ENCODE measurements at places on chromosomes 6 and 20.

- DNase-seq = no peak
These were observed 84.7 kb upstream of the ADGRF1 start for GRCh38 chr6:47126647-47127391.

GRCh38 chr6:72061286-72061685 lies 174.9 kb downstream of the RIMS1 start:
- no peak for DNase-seq

GRCh38 chr6:112592159-112592558 lies 245.0 kb downstream of the RFPL4B start:
- no peak for DNase-seq

DNA sequence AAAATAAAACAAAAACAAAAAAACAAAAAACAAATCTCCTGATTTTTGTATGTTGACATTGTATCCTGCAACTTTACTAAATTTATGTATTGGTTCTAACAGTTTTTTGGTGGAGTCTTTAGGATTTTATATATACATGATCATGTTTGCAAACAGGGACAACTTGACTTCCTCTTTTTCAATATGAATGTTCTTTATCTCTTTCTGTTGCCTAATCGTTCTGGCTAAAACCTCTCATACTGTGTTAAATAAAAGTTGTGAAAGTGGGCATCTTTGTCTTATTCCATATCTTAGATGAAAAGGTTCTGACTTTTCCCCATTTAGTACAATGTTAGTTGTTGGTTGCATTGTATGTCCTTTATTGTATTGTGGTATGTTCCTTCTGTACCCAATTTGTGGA lies 261.7 kb upstream of the NOX3 start:
- no peak for DNase-seq

GRCh38 chr6:32375739-32376529 lies 4.2 kb upstream of the TSBP1 start:
- DNase-seq = no peak

GRCh38 chr6:138245751-138246150 lies 27.5 kb upstream of the PBOV1 start:
- DNase-seq = no peak

DNA sequence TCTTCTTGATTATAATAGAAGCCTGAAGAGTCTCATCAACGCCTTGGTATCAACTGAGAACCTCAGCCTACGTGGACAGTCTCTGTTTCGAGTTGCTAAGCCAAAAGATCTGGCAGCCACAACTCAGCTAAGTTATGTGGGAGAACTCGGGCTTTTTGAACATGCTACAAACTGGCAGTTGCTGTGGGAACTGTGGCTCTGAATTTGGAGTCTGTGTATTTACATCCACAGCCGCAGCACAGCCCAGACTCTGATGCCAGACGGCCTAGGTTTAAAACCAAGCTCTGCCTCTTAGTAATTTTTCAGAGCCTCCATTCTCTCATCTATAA lies 35.8 kb downstream of the RIPOR2 start:
- no peak for DNase-seq

- no peak for DNase-seq
These were observed 20.4 kb downstream of the SERINC3 start for GRCh38 chr20:44501448-44501847.

DNA sequence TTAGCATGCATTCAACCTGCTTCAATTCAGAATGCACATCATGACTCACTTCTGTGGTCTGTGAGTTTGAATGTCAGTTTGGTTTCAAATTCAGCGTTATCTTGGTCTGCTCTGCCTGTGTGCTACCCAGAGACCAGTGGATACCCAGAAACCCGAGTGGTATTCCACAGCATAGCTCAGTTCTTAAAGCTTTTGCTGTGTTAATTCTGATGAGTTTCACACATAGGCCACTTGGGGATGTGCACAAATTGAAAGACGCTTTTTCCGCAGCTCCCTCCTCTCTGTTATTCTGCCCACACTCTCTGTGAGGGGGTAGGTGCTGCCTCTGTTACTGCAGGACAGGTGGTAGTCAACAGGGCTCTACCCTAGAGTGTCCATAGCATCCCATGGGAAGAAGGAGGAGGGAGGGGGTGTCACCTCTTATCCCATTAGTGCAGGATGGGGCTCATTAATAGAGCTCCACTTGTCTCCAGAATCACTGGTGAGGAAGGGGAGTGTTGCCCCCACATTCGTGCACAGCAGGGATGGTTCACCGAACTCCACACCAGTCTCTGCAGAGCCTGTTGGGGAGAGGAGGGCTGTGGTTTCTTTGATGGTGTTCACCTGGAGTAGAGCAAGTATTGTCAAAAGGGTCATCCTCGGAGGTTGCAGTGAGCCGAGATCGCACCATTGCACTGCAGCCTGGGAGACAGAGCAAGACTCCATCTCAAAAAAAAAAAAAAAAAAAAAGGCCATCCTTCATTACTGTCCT lies 29.2 kb upstream of the SDCBP2 start:
- no peak for DNase-seq

- no peak for DNase-seq
These were observed 1215.6 kb upstream of the MAP3K7 start for GRCh38 chr6:91802431-91802830.

DNA sequence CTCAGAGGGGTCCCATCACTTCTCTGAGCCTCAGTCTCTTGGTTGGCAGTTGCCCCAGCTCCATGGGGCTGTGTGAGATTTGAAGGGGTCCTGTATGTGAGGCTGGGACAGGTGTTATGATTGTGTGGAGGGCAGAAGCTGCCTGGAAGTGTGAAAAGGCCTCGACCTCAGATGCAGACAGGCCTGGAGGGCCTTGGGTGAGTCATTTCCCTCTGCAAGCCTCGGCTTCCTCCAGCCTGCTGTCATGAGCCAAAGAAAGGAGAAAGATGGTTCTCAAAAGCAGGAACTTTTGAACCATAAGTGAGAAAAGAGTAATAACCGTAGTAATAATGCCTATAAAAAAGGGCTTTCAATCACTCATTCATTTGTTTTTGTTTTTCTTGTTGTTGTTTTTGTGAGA lies 37.5 kb downstream of the SNAI1 start:
- DNase-seq = no peak
